Stimulated activated CD8-positive, alpha-beta memory T cell treated with anti-CD3 and anti-CD28 coated beads, Interleukin-7, amount 100 ng/mL, for 1 hour (primary cell): ENCODE measurements at places on chromosomes 2 and 18.

- no peak for DNase-seq
These were observed 3.2 kb downstream of the CABLES1 start for GRCh38 chr18:23138471-23138870.

DNA sequence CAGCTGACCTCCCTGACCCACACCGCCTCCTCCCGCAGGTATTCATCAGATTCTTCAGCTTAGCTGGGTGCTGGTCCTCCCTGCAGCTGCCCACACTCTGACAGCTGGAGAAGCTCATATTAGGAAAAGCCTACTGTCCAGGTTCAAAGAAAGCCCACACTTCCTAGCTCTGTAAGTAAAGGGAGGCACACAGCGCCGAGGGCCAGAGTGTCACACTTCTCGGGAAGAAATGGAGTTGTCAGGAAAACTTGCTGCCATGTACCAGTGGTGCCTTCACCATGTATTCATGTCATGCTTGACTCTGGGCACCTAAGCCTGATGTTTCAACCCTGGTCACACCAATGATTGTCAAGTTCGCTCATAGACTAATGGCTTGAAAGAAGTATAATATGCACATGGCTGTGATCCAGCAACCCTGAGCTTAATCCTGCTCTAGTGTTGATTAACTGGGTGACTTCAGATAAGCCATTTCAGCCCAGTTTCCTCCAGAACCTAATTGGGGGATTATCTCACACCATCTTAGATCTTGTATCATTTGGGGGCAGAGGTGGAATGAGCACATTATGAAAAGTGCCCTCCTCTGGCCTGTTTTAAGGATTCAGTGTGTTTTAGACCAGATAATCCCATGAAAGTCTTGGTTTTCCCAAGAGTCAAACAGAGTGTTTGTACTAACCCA lies 180.3 kb upstream of the PARD3B start:
- no peak for DNase-seq

GRCh38 chr2:195388028-195388427 lies 269.0 kb upstream of the SLC39A10 start:
- DNase-seq: no peak

- no peak for DNase-seq
These were observed 17.8 kb upstream of the GPR75 start for GRCh38 chr2:53877556-53877955.

DNA sequence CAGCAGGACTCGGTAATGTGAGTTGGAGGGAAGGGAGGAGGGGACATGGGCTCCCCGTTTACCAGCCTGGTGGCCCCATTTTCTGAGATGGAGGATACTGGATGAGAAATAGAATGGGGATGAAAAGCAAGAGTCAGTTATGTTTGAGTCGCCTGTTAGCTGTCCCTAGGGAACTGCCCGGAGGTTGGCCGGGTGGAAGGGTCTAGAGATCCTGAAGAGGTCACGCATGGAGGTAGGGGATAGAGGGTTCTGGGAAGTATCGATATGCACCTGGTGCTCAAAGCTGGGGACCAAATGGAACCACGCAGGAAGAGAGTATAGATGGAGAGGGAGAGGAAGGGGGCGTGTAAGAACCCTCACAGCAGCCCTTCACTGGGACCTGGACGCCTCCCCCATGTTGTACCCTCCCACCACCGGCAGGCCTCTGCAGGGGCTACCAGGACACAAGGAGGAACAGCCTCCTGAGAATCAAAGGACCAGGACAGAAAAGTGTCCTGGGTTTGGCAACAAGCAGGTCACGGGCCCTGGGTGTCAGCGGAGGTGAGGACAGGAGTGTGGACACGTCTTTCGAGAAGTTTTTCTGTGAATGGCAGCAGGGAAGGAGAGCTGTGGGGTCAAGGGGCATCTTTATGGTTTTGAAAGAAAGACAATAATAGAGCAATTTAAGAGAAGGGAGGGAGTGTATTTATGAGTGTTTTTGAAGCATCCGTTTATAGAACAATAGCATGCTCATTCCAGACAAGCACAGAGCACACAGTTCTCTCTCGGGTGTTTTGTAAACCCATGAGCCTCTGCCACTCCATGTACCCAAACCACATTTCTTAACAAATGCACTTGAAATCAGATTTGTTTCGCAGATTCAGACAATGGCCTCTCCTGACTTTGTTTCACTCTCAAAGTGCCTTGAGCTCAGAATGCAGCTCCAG lies 132.2 kb downstream of the SMAD7 start:
- no peak for DNase-seq

DNA sequence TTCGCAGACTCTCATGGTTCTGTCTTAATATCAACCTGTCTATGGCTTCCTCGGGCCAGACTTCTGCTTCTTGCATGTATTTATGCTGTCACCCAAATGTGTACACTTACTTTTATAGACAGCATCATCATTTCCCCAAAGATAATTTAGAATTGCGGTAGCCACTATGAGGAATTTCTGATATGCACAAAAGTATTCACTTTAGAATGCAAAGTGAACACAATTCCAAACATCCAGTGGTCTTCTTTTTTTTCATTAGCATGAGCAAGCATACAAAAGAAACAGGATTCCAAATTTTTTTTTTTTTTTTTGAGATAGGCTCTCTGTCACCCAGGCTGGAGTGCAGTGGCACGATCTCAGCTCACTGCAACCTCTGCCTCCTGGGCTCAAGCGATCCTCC lies 21.0 kb upstream of the MCFD2 start:
- no peak for DNase-seq

GRCh38 chr2:5123582-5124196 lies 568.5 kb upstream of the SOX11 start:
- DNase-seq: no peak

DNA sequence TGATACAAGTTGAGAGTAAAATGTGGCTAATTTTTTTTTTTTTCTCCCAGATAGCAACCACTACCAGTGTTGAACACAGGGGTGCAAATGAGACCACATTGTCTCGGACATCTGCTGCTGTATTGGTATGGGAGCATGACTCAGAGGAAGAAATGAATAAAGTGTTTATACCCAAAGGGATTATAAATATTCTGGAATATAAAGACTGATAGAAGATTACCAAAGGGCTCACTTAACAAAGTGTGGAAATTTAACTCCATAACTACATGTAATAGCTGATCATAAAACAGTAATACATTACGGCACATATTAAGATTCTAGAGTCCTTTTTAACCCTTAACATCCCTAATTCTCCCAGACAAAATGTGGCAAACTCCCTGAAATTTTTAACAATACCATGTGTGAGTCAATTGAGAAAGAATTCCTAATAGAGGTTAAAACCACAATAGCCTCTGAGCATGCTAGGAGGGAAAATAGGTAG lies 1023.0 kb upstream of the ACVR2A start:
- DNase-seq: no peak

DNA sequence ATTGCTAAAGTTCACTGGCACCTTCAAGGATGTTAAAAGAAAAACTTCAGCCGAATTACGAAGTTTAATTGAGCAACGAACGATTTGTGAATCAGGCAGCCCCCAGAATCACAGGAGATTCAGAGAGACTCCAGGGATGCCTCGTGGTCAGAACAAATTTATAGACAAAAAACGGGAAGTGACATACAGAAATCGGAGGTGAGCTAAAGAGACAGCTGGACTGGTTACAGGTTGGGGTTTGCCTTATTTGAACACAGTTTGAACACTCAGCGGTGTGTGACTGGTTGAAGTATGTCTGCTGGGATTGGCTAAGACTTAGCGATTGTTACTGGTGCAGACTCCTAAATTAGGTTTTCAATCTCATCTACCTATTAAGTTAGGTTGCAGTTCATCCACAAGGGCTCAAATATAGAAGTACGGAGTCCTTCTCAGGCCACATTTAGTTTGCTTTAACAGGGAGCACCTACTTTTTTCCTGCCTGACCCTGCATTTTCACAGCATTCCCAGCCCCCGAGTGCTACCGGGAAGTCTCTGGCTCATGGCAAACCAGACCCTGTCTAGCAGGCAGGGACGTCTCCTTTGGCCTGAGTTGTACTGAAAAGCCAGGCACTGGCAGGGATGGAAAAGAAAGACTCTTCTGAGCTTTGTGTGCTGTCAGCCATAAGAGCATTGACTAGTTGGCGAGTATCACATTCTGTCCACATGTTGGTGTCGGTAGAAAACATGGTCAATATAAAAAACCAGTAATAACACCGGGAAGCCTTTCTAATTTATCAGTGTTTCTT lies 41.1 kb downstream of the CDCA7 start:
- no peak for DNase-seq

GRCh38 chr2:170701011-170701410 lies 14.1 kb upstream of the SP5 start:
- no peak for DNase-seq

GRCh38 chr18:49638209-49638785 lies 76.4 kb downstream of the LIPG start:
- DNase-seq: no peak

- DNase-seq: no peak
These were observed 65.3 kb downstream of the SUCLG1 start for GRCh38 chr2:84393829-84394228.

GRCh38 chr2:151851761-151852160 lies 23.5 kb upstream of the ARL5A start:
- DNase-seq: no peak

DNA sequence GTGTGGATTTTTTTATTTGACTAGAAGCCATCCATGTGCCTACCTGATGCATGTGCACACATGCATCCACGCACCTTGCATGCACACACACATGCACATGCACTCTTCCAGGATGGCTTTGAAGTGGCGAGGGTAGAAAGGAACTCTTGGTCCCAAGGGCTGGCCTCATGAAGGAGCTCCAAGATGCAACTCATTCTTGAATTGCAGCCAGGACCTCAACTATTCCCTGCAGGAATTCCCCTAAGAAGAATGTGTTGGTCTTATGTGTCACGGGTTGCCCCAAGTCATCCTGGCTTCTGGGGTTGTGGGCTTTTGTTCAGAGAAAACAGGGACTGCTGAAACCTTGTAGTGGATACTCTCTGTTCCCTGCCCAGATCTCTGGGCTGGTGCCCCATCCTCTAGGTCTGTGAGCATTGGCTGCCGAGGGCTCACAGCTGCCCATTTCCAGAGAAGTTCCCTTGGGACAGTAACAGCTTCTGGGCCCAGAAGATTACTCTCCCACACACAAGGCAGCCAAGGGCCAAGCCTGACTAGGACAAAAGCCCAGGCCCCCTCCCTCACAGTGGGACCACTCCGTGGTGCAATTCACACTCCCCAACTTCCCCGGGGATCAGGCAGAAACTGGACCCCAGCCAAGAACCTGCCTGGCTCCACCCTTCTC lies 137.6 kb downstream of the COPS8 start:
- DNase-seq: no peak

DNA sequence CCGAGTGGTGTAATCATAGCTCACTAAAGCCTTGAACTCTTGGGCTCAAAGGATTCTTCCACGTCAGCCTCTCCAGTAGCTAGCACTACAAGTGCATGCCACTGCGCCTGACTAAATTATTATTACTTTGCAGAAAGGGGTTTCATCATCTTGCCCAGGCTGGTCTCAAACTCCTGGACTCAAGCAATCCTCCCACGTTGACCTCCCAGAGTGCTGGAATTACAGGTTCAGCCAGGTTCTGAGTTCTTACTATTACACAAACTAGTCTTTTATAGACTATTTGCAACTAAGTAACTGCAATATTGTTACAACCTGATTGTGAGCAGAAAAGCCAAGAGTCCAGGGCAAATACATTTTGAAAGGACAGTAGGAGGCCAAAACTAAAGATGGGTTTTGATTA lies 35.9 kb upstream of the MRPL19 start:
- DNase-seq: no peak

GRCh38 chr2:207282916-207283315 lies 117.2 kb upstream of the KLF7 start:
- DNase-seq: no peak
